Esophagus muscularis mucosa (tissue), 4 donors: ENCODE measurements at places on chromosomes 1 and 21. TPM values are rescaled to one million over a fixed set of nuclear protein-coding genes. Genes with fewer than 3 reads are reported as not detected.

Gene TOMM40L
- 24.1 TPM for total RNA-seq

DNA sequence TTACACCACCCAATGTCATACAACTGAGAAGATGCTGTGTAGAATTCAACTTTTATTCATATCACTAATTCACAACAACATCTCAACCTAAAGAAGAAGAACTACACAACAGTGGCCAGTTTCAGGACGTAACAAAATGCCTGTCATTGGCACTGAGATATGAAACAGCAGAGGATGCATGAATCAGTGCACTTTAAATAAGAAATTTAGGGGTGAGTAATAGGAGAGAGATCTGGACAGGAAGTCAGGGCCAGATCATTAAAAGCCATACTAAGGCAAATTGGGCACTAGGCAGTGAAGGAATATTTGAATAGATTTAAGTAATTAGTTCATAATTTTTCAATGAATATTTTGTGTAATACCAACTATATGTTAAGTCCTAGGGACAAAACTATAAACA lies 510.5 kb downstream of the PLPP3 start:
- DNase-seq = no peak

- DNase-seq = no peak
Measured at GRCh38 chr21:22438428-22439086, 1440.3 kb downstream of the NCAM2 start.

- DNase-seq = no peak
Measured at GRCh38 chr1:11539850-11540772, 61.2 kb downstream of the DISP3 start.

Gene OLIG2
- total RNA-seq = not detected
